ENCODE measurements at places on chromosomes 16 and 17.

DNA sequence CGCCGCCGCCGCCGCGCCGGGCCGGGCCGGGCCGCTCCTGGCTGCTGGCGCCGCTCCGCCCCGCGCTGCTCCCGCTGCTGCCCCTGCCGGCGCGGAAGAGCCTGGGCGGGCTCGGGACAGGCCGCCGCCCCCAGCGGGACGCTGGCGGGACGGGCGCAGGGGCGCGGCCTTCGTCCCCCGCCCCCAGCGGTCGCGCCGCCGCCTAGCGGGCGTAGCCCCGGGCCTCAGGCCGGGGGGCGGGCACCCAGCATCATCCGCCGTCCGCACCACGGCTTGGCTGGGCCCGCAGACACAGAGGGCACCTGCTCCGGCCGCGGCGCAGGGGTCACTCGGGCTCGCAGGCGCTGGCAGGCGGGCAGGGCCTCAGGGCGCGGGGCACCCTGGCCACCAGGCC, at the start of gene AMFR:
Gene AMFR (minus strand): TSS at position 107 of the 394 bp plus-strand sequence. CDS start 218 bp downstream, outside the sequence.
- peak; percentile 69 for DNase-seq

DNA sequence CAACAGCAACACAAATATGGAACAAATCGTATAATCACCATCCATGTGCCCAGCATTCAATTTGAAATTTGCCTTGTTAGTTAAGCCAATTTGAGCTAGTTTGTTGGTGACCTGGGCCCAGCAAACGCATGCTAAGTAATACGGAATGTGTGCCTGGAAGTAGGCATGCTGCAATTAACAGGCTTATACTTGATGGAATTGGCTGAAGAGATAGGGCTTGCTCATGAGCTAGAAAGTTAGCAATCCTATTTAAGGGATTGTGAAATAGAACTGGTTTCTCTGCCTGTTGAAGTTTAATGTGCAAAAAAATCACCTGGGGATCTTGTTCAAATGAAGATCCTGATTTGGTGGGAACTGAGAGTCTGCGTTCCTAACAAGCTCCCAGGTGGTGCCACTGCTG, 8.5 kb upstream of the LPO start:
- DNase-seq, result no peak

GRCh38 chr16:67256701-67257230, 8.0 kb downstream of the SLC9A5 start:
- no peak for DNase-seq

- DNase-seq, result no peak
These were observed 4.1 kb downstream of the HS3ST3B1 start for GRCh38 chr17:14304773-14305517.

DNA sequence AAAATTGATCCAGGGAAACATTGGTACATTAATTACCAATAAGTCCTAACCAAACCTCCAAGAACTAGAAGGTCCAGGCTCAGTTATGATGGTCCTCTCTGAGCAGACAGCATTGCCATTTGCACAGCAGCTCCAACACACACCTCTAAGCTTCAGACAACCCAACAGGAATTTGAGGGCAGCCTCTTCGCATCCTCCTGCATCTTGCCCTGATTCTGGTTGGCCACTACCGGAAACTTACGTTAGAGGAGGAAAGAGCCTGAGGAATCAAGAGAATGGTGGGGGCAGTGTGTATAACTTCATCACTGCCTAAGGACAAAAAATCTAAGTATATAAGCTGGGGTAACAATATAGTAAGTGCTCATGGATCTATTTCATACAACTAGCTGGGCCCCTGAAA, 15.7 kb downstream of the FAM117A start:
- no peak for DNase-seq

GRCh38 chr17:81459224-81459623, 53.4 kb downstream of the ACTG1 start:
- no peak for DNase-seq

- DNase-seq, result no peak
These were observed 357.3 kb upstream of the XYLT1 start for GRCh38 chr16:17828012-17828411.

- no peak for DNase-seq
These were observed 72.2 kb upstream of the CES5A start for GRCh38 chr16:55947366-55947765.

- no peak for DNase-seq
These were observed 7.7 kb upstream of the PCTP start for GRCh38 chr17:55743103-55743679.

GRCh38 chr16:13958474-13958873, 38.5 kb downstream of the ERCC4 start:
- DNase-seq, result no peak

DNA sequence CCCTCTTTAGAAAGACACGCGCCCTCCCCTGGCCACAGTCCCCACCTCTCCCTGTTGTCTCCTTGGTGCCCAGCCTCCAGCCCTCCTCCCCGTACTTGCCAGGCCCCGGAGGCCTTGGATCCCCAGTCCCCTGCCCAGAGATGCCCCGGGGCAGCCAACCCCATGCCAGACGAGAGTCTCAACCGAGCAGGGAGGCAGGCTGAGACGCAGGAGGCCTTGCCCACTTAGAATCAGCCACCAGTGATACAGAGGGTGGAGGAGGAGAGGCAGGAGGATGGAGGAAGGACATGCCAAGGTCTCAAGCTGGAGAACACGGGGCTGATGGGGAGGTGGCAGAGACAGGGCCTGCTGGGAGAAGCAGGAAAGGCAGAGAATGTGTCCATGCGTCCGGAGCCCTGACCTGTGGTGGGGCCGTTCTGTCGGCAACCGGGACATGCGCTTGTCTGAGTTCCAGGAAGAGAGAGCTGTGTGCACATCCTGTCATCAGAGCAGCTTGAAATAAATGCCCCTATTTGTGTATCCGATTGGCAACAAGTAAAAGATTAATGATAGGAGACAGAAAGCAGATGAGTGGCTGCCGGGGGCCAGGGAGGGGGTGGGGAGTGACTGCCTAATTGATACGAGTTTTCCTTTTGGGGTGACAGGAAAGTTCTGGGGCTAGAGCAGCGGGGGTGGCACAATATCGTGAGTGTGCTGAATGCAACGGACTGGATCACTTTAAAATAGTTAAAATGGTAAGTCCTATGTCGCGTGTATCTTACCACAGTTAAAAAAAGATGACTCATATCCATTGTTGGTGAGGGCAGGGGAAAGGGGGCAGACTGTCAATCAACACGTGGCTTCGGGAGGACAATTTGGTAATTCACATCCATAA, 44.7 kb upstream of the MEAK7 start:
- DNase-seq, result peak; percentile 68

GRCh38 chr17:43003542-43004172, 2.9 kb upstream of the IFI35 start:
- DNase-seq, result no peak

Measured in activated CD8-positive, alpha-beta memory T cell treated with anti-CD3 and anti-CD28 coated beads, Interleukin-2, amount 50 U/mL, for 4 hours (primary cell).